Activated CD4-positive, alpha-beta T cell treated with anti-CD3 and anti-CD28 coated beads, Interleukin-2, amount 10 ng/mL, durations not matched to agents 7 days and 5 days (primary cell): ENCODE measurements at places on chromosomes 5 and 9.

GRCh38 chr9:109478665-109479380 lies 19.3 kb downstream of the PTPN3 start:
- no peak for DNase-seq

DNA sequence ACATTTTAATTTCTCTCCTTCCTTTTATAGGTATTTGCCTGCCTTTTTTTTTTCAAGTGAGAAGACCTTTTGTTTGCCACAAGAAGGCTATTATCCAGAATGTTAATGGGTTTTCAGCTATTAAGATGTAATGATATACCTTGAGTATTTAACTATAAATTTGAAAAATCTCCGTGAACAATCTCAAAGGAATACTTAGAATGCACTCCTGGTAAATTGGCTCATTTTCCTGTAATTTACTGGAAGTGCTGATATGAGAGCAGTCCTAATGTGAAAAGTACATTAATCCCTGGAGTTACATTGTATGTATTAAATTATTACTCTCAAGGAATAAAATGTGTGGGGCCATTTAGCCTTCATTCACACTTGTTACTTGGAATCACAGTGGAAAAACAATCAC lies 32.4 kb downstream of the AOPEP start:
- DNase-seq, result no peak

DNA sequence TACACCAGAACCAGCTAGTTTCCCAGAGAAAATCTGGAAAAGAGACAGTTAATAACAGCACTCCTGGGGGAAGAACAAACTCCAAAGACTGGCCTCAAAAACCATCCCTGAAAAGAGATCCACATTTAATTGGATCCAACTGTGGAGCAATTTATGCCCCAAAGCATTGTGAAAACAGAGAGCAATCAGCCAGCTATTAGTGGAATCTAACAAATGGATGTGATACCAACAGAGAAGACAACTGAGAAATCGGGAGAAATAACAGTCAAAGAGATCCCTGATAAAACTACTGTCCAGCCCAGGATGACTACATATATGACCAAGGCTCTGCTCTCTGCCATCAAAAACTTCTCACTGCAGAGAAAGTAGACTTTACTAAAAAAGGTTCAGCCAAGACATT lies 40.5 kb upstream of the TRIO start:
- DNase-seq, result no peak

- no peak for DNase-seq
Observed at GRCh38 chr5:66246608-66247007, 102.5 kb downstream of the SREK1 start.

- DNase-seq, result no peak
Observed at GRCh38 chr9:20331095-20331685, 291.1 kb downstream of the MLLT3 start.

GRCh38 chr5:171978519-171978918 lies 27.9 kb downstream of the FBXW11 start:
- no peak for DNase-seq

GRCh38 chr5:93993161-93993560 lies 251.8 kb upstream of the POU5F2 start:
- DNase-seq, result no peak
